NCI-H526 treated with DMSO at 0.1 percent for 48 hours (cell line): ENCODE measurements at places on chromosomes 11 and 22.

DNA sequence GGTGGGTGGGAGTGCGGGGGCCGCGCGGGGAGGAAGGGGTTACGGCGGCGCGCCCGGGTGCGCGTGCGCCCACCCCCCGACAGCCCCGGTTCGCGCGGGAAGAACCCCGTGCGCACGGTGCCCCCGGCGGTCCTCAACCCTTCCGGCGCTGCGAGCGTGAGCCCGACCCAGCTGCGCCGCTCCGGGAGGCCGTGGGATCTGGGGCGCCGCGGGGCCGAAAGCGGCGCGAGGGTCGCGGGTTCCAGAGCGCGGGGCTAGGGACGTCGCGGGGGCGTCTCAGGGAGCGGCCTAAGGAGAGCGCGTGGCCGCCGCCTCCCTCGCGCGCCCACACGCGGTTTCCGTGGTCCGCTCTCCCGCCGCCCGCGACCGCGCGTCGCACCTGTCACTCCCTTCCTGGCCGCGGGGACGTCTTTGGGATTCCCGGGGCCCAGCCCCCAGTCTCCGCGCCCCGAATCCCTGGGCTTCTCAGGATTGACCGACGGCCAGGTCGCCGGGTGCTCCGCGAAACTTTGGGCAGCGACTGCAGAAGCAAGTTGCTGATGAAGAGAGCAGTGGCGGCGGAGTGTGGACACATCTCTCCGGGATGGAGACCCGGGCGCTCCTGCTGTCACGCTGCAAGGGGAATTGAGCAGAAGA lies 582 bp downstream of the SREBF2 start:
- DNase-seq: peak; percentile 9

- DNase-seq: no peak
Observed at GRCh38 chr22:20980938-20981722, 967 bp upstream of the LZTR1 start.

DNA sequence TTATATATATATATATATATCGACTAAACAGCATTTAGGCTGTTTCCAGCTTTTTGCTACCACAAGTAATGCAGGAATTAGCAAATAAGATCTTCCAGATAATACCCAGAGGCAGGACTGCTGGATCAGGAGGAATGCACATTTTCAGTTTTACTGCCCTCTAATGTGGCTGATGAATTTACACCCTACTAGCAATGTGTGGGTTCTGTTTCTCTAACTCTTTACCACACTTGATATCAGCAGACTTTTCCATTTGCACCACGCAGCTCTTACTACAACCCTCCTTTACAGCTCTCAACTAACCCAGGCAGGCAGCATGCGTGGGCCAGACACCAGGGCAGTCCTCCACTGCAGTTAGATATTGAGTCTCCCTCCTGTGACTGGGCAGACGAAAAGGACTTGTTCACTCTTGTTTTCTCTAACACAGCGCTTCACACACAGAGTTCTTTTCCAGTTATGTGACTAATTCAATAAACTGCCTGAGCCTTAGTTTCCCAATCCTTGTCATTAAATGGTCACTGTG lies 67.7 kb downstream of the IGLL5 start:
- no peak for DNase-seq

- no peak for DNase-seq
Observed at GRCh38 chr11:33920838-33921613, 29.1 kb upstream of the LMO2 start.

DNA sequence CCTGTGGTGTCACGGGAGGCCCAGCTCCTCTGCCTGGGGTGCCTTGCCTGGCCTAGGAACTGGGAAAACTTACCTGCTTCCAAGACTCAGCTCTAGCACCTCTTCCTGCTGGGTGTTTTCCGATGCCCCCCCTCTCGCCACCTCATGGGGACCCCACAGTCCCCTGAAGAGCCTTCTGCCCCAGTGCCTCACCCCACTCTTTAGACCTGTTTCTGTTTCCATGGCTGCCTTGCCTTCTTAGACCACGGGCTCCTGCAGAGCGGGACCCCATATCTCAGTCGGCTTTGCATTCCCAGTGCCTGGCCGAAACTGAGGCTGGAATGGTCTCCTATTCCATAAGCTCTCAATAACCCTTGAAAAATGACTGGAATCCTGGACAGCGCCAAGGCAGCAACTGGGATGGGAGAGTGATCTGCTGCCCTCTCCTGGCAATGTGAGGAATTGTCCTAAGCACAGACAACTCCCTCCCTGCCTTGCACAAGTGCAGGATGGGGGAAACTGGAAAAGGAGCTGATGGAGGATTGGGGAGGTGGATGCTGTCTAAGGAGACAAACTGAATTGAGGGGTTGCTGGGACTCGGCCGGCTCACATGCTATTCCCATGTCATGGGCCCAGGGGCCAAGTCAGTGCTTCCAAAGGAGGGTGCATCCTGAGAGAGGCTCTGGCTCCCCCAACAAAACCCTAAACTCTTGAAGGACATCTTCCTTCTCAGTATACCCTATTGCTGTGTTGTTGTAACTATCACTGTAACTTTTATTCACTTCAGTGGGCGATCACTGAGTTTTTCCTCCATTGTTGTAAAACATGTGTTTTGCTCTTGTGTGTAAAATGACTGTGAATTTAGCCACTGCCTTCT lies 26.6 kb upstream of the IL17RA start:
- peak; percentile 17 for DNase-seq

DNA sequence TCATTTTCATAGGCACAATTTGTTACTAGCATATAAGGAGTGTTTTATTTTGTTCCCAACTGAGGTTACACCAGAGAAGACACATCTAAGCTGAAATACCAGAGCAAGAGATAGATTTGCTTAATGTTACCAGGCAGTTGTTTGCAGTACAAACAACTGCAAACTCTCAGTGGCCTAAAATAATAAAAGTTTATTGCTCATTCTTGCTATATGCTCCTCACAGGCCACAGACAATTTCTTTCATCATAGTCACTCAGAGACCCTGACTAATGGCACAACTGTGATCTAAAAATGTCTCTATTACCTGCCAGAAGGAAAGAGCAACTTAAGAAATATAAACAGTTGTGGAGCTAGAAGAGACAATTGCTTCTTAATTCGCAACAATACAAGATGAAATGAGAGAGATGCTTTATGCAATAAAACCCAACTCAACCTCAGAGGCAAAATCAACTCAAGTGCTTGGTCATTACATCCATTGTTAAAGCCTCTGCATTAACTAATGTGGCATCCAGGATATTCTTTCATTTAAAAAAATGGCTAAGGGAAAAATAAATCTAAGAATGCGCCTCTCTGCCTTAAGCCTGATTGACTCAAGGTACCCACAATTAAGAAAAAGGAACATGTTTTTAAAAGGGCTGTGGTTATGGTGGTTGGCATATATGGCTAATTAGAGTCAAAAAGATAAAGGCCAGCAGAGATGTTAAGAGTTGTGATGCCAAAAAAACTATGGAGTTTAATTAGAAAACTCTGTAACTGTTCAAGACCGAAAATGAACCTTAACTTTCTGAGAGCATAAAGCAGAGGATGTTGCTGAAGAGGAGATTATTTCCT lies 103.7 kb downstream of the CD44 start:
- DNase-seq: no peak
